ENCODE measurements at places on chromosomes 13 and 19.

DNA sequence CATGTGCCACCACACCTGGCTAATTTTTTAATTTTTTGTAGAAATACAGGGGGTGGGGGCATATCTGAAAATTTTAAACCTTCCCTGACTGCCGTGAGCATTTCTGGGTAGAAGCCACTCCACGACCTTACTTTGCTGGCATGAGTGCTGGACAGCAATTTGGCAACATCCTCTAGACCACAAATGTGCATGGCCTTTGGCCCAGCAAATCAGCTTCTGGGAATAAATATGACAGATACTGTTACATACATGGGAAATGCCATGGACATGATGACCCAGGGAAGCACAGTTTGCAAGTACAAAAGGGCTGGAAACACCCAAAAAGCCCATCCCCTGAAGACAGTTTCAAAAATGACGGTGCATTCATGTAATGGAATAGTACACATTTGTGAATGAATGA lies 3.2 kb upstream of the PVR start:
- no peak for DNase-seq

DNA sequence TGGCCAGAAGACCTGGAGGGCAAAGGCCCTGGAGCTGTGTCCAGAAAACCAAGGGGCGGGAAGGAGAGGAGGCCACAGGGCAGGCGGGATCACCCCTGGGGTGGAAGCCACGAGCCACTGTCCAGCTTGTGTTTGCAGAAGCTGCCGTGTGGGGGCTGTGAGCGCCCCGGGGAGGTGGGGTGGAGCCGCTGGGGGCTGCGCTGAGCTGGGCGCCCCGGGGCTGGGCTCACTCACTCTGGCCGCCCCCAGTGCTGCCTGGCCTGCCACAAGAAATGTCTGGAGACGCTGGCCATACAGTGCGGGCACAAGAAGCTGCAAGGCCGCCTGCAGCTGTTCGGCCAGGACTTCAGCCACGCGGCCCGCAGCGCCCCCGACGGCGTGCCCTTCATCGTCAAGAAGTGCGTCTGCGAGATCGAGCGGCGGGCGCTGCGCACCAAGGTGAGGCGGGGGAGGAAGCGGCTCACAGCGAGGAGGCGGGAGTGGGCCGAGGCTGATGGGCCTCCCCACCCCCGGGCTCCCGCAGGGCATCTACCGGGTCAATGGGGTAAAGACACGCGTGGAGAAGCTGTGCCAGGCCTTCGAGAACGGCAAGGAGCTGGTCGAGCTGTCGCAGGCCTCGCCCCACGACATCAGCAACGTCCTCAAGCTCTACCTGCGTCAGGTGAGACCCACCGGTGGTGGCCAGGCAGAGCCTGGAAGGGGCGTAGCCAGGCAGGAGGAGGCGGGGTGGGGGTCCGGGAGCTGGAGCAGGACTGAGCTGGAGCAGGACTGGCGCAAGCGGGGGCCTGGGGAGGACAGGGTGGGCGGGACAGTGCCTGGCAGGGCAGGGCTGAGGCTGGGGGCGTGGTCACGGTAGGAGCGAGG lies 13.6 kb downstream of the POLR2E start:
- DNase-seq = no peak

DNA sequence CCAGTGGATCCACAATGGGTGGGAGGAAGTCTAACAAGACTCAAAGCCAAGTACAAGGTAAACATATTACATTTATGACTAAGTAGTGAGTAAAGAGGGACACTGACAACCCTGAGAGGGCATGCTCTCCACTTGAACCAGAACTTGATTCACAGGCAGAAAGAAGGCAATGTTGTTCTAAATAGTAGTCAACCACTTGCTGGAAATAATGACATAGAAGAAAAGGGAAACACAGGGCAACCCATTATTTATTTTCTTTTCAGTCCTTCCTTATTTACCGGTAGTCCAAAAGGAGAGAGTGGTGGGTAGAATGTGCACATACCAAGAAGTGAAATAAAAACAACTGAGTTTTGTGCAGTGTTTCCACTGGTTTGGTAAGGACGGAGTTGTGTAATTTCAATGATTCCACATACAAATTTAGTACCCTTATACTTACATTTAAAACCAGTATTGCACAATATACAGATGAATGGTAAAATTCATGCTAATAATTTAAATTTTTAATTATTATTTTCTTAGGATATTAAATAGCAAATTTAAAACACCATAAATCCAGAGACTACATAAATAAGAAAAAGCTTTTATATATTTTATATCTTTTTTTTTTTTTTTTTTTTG lies 65.9 kb downstream of the ENOX1 start:
- no peak for DNase-seq

- DNase-seq = no peak
Measured at GRCh38 chr13:105167385-105167784, 1368.1 kb downstream of the EFNB2 start.

- no peak for DNase-seq
Measured at GRCh38 chr19:1355568-1356507, 27.9 kb upstream of the NDUFS7 start.

DNA sequence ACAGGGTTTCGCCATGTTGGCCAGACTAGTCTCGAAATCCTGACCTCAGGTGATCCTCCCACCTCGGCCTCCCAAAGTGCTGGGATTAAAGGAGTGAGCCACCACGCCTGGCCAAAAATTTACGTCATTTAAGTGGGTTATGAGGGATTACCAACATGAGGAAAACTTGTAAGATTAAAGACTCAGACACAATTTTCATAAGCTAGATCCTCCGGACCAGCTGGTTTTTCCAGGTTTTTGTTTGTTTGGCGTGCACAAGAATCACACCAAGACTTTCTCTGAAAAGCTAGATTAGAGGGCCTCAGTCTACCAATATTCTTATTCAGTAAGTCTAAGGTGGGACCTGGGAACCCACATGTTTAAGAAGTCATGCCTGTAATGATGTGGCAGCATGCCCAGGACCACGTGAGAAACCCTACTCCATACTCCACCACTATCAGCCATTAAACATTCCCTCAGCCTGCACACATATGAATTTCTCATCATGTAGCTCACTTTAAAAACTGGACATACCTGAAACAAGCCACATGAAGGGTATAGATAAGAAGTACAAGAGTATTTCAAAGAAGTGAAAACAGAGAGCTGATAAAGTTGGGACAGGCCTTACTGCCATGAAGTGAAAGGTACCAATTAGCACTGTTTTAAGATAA lies 25.7 kb downstream of the DIAPH3 start:
- no peak for DNase-seq

GRCh38 chr19:3575260-3575741 lies 2.6 kb downstream of the HMG20B start:
- no peak for DNase-seq

- DNase-seq = no peak
Measured at GRCh38 chr13:106996867-106997618, 429.1 kb upstream of the ARGLU1 start.

GRCh38 chr19:10398819-10399218 lies 4.5 kb downstream of the CDC37 start:
- no peak for DNase-seq

- no peak for DNase-seq
Measured at GRCh38 chr19:1942934-1943555, 2.1 kb downstream of the CSNK1G2 start.

DNA sequence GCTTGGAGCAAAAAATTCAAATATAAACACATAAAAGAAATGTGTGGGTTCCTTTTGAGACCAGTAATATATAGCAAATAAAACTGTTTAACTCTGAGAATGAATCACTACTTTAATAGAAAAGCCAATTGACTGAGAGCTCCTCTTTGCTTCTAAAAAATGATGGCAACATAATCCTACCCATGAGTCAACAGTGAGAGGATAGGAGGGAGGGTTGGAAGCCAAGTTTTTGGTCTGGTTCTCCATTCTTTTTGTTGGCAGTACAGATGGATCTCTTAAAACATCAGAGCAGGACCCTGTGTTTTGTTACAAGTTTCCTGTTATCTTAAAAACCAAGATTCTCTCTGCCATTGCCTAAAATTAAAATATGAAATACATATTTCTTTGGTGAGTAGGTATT lies 50.0 kb upstream of the POSTN start:
- no peak for DNase-seq

DNA sequence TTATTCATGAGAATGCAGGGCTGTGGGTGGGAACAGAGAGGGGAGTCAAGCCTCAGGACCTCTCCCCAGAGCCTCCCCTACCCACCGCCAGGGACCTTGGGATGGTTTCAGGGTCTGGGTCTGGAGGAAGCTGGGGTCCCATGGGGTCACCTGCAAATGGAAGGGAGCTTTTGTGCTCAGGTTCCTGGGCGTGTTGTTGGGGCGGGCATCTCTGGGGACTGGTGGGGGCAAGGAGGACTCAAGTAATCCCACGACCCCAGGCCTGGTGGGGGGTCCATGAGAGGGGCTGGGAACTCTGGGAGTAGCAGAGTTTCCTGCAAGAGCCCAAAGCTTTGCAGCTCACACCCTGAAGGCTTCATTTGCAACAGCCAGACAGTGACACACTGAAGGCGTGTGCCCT lies 60.2 kb downstream of the UNC13A start:
- DNase-seq = no peak

DNA sequence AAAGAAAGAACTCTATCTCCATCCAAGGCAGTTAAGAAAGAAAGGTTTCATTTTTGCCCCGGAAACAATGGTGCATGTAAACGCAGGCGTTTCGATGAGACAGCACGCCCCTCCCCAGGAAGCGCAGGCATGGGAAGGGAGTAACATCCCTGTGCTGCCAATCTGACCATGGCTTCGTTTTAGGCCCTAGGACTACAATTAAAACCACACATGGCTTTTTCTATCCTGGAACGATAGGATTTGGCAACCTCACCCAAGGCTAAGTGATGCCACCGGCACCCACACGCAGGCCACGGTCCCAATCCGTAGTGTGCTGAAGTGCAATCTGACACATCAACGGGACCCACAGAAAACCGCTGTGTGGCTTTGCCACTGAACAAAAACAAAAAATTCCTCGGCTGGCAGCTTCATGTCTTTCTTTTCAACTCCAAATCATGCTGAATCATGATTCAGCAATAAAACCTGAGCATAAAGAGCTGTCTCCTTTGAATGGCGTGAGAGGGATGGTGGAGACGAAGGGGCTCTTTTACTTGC lies 24.2 kb downstream of the RANBP3 start:
- DNase-seq = no peak

DNA sequence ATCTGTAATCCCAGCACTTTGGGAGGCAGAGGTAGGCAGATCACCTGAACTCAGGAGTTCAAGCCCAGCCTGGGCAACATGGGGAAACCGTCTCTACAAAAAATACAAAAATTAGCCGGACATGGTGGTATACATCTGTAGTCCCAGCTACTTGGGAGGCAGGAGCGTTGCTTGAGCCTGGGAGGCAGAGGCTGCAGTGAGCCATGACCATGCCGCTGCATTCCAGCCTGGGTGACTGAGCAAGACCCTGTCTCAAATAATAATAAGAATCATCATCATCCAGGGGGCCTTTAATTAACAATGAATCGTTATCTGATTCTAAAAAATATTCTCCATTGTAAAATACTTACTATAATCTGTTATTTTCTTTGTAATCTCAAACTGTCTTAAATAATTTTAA lies 283.4 kb downstream of the DACH1 start:
- no peak for DNase-seq

GRCh38 chr13:112714376-112715174 lies 24.7 kb downstream of the ATP11A start:
- no peak for DNase-seq

DNA sequence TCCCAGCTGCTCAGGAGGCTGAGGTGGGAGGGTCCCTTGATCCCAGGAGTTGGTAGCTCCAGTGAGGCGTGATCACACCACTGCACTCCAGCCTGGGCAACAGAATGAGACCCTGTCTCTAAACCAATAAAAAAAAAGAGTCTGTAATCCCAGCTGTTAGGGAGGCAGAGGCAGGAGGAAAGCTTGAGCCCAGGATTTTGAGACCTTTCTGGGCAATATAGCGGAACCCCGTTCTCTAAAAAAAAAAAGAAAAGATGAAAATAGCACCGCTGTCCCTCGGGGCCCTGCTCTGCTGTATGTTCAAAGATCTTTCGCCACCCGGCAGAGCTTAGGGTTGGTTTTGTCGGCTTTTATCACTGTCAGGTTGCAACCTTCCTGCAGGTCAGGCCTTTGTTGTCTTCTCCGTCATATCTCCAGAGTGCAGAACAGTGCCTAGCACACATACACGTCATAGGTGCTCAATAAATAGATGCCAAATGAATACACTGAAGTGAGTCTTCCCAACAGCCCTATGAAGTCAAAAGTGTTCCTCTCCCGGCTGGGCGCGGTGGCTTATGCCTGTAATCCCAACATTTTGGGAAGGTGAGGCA lies 13.4 kb upstream of the BCAM start:
- no peak for DNase-seq

DNA sequence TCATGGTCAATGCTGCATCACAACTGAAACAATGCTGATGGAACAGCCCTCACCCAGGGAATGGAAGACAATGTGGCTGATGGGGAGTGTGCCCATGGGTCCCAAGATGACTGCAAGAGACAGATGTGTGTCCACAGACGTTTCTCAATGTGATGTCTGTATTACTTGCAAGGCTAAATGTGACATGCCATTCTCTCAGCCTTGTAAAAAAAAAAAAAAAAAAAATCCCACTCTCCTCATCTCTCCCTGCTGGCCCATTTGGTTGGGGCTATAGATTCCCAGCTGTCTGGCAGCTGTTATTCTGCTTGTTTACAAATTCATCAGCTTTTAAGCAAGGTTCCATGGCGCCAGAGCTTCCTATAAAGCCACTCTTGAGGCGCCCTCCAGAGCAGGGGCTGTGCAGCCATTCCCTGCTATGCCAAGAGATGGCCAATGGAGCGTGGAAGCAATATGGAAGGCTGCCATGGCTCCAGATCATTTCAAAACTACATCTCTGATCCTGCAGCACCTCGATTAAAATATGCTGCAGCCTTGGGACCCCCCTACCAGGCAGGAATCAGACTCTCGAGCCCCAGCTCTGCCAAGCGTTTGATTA lies 294.8 kb downstream of the FOXO1 start:
- no peak for DNase-seq

DNA sequence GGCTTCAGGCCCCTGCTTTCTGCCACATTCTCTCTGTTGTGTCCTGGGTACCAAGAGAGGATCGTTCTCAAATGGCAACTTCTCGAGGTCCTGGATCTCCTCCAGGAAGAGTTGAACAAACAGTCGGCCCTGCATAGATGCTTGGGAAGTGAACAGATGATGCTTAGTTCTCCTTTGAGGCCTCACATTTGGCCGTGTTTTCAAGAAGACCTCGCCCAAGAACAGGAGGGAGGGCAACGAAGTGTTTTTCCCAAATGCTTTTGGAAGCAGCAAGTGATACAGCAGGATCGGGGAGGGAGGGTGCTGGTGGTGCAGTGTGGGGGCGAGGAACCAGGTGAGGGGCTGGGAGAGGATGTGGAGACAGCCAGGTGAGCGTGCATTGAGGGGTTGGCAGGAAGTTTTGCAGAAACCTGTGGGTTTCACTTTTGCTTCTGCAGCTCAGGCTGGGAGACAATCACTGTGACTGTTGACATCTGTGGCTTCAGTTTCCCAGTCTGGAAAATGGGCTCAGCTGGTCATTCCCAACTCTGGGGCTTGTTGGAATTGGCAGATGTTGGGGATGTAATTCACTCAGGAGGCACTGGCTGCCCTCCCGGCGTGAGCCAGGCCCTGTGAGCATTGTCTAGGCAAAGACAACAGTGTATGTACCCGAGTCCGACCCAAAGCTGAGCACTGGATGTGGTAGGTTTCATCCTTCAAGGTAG lies 21.6 kb downstream of the MAST3 start:
- DNase-seq = no peak

GRCh38 chr13:19575230-19575629 lies 13.9 kb upstream of the TPTE2 start:
- DNase-seq = no peak

All from stimulated activated CD8-positive, alpha-beta memory T cell treated with anti-CD3 and anti-CD28 coated beads, Interleukin-4, amount 100 ng/mL, for 1 hour (primary cell).